Common myeloid progenitor, CD34-positive (primary cell): ENCODE measurements at places on chromosomes 16 and 17.
A peak's percentile ranks its signal among the peaks of the same experiment; 100 is the strongest.

DNA sequence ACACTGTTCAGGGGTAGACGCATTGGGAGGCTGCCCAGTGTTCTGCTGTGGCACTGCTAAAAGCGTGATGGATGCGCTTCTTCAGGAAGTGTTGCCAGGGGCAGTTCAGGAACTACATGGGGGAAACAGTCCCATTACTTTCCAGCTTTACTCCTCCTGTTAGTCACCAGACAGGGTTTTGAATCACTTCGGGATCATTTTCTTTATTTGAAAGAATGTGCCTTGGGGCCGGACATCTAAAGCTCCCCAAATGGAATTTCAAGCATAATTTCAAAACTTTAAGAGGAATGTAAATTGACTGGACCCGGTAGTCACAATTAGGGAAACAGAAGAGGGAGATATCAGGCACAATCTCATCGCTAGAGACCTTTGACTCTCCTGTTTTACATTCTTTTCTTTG is 1.3 kb upstream of the KRTAP2-1 start:
- DNase-seq: no peak

GRCh38 chr17:80817861-80818260 is 173.8 kb upstream of the CHMP6 start:
- no peak for DNase-seq

DNA sequence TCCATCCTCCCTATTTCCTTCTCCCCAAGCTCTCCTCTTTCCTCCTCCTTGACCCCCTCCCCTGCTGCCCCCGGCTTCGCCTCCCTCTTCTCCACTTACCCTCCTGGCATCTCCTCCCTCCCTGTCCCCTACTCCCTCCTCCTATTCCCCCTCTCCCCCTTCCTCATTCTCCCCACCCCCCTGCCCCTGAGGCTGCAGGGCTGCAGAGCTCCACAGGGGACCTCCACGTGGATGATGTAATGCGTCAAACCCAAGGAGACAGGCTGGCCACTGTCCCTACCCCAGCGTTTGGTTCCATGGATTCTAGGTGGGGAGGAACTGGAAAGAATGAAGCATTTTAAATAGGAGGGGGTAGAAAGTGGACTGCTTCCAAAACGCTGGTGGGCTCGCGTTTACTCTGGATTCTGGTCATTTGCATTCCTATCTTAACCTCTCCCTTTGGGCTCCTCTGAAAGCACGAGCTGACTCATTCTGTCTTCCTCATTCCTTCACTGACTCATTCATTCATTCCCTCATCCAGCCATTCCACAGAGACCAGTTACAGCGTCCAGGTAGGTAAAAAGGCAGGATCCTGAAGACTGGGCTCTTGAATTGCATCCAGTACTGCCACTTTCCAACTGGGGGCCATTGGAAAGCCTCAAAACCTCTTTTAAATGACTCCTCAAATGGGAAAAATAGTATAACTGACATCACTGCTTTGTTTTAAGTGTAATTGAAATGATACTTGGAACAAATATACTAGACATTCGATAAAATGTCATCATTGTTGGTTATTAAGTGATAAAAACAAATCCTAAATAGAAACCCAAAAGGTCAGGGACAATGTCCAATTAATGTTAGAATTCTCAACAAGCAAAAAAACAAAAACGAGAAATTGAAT is 943 bp upstream of the COTL1 start:
- DNase-seq: peak; percentile 52

DNA sequence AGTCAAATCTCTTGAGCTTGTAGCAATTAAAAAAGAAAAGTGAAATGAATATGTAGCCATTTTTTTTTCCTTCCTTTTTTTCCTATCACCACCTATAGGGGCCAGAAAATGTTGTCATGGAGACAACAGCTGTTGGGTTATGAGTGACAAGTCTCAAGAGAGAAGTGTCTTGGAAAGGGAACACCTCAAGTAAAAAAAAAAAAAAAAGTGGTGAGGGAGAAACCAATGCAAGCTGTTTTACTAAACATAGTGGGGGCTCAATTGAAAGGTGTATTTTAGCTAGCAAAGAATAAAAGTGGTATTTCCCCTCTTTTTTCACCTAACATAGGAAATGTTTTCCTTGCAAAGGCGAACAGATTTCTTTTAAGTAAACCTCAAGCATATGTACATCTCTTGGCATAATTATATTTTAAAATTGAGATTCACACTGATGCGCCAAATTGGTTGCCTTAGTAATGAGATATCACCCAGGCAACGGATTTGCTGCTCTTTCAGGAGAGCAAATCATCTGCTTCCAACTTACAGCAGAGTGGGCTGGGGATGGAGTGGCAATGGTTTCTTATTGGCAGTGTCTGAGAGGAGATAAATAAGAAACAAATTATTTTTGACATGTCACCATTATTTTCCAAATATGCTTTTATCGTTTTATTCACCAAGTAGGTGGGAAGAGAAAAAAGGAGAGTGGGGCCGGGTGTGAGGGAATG is 183.6 kb downstream of the MYO1D start:
- DNase-seq: no peak

DNA sequence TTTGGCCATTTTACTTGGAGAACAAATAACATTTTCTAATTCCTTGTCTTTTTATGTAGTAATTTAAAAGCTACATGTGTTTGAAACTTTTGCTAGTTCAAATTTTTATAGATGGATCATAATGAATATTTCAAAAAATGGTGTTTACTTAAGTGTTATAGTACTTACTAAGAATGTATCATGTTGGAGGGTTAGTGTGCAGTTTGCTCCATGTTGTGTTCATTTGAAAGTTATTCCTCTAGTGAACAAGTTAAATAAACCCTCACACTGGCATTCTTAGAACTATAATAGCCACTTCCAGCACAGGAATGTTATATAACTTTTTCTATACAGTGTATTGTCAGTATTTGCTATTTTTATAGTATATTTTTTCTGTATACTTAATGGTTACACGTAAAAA is 62.8 kb downstream of the MRTFB start:
- no peak for DNase-seq
